H54 (cell line): ENCODE measurements at places on chromosomes 6 and 20.

GRCh38 chr6:84762220-84763002, 2.0 kb downstream of the TBX18 start:
- no peak for DNase-seq

DNA sequence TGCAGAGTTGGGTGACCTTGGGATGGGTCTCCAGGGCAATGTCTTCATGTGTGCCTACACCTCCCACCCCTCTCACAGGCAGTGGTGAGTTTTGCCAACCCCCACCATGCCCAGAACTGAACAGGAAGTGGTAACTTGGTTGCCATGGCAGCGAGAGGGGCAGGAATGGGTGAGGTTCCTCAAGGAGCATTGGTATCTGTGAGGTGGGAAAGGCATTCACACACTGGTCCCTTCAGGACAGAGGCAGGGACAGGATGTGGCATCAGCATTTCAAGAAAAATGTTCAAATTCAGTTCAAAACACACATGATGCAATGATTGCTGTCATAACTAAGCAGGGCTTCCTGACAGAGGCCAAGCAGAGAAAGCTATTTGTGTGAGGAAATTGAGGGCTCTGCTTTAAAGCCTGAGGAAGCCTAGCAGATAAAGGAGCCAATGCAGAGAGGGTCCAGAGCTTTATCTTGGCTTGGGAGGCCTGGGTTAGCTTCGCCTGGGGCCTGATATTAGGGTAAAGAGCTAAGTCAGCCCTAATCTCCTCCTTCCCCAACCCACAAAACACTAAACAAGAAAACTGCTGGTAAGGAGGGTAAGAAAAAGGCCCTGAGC, 551 bp downstream of the TREML2 start:
- no peak for DNase-seq

DNA sequence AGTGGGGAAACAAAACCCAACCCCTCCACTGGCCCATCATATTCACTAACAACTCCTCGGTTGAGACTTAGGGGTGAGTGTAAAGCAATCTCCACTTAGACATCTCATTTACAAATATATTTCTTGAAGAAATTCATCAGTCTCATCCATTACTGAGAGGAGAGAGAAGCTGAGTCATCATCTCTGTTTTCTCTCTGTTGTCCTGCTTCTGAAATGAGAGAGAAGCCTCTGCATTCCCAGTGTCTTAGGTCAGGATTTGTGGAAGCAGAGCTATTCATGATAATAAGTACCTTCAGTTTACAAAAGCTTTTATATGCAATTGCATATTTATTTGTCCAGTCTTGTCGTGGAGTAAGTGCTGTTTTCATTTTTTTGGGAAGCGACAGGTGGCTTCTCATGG, 879 bp downstream of the MEP1A start:
- no peak for DNase-seq

DNA sequence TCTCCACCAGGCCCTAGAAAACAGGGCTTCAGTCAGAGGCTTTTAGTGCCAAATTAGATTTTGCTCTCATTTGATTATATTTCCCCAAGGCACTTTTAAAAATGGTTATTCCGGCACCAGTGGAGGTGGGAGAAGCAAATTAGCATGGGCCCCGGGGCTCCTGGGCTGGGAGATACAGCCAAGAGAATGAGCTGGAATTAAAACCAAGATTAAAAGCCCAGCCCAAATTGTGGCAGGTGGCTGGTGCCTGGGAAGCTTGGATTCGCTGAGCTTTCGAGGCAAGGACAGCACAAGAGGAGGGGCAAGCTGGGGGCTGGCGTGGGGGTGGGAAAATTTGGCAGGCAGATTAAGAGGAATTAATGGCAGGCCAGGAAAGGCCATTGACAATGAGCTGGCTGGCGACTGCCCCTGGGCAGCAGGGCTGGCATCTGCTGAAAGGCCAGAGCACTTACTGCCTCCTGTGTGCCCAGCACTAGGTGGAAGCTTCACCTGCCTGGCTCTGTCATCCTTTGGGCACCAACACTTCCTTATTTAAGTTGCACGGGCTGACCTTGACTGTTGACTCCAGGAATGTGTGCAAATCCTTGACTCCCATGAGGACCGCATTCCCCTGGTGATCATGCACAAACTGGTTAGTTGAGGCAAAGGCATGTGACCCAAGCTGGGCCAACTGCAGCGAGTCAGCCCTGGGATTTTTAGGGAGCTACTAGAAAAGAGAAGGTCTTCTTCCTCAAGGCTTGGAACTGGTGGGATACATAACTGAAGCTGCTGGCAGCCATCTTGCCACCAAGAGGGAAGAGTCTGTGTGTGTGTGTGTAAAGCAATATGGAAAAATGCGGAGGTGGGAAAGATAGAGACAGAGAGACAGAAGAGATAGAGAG, 76.1 kb downstream of the SULF2 start:
- DNase-seq, result no peak

DNA sequence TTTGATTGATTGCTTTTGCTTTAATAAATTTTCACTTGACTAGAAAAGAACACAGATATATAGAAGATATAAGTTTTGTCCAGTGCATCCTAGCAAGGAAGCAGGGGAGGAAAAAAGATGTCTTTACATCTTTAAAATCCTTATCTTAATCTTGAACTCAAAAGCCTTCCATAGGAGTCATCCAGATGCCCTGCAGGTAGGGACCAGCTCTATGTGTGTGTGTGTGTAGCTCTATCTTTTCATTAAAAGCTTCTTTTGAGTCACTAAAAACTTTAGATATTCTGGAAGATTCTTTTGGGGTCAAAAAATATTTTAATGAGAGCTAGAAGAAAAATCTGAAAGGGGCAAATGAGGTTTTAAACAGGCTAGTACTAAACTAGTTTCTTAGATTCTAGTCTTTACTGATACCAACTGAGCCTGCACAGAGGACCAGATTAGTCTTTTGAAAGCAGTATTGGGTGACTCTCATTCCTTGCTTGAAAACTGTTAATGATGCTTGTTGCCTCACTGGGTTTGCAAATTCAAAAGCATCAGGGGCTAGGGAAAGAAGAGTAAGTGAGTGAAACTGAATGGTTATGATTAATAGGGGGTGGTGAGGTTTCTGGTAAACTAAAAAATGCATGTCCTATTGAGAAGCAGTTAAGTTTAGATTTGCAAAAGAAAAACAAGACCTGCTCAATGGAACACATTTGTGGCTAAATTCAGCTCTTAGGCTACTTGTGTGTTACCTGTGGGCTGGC, 40.6 kb upstream of the JAG1 start:
- DNase-seq, result no peak

DNA sequence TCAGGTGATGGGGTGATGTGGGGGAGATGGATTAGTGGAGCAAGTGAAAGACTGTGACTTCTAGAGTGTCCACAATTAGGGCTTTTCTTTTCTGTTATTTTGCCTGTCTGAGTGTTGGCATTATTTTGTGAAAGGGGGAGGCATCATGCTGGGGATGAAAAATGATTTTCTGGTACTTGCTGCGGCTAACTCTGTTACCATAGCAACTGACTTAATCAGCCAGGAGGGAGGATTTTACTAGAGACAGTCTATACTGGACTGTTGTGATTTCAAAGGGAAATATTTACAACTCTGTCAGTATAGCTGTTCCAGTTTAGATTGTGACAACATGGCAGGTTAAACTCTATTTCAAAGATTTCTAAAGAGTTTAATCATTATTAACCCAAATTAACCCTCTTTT, 30.4 kb upstream of the MRAP2 start:
- DNase-seq, result no peak

- DNase-seq, result peak; percentile 51
These were observed 5.7 kb upstream of the TNXB start for GRCh38 chr6:32114796-32115195.

DNA sequence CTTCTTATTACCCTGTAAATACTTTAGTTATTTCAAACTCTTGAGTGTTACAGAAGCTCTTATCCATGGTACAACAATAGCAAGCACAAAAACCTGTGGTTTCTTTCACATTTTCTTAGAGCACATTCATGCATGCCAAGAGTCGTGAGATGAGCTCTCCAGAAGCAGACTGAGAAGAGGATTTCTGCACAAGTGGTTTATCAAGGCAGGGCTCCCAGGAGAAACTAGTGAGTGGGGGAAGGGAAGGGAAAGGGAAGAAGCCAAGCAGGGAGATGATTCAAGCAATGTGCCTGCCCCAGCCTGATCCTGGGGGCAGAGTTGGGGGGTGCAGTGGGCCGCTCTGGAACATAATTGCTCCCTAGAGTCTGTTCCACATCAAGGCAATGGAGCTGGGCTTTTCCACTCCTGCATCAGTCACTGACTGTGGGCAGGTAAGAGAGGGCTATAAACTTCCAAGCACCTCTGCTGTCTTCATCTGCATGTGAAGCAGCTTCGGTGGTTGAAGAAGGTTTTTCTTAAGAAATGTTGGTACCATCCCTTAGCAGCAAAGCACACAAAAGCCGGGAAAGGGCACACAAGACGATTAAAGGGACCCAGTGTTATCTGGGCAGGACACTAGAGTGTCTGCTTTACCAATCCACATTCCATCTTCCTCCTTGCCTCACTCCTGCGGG, 152.1 kb downstream of the PLCB4 start:
- no peak for DNase-seq
